GM23248 (cell line): ENCODE measurements at places on chromosomes 5 and 9.
A peak's percentile ranks its signal among the peaks of the same experiment; 100 is the strongest.

GRCh38 chr5:137808503-137809135 lies 54.5 kb upstream of the HNRNPA0 start:
- DNase-seq, result peak; percentile 9

DNA sequence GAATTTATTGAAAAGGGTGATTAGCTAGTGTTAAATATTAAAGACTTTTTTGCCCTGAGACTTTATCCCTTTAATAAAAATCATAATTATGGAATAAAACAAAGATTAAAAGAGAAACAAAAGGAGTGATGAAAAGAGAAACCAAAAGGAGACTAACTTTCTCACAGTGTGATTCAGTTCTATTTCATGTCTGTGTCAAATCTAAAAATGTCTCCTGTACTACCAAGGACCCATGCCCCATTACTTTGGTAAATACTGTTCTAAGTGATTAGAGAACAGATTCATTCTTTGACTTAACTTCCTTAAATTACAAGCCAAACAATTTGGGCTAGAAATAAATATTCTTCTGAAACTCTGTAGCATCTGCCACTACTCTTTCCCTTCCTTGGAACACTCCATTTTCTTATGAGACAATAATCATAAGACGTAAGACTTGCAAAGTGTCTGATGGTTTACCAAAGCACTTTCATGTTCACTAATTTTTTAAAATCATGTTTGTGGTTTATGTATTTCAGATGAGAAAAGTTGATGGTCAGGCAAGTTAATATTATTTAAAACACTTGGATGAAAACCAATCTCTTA lies 319.0 kb downstream of the EBF1 start:
- no peak for DNase-seq

- no peak for DNase-seq
Measured at GRCh38 chr9:130523921-130524320, 55.5 kb upstream of the FUBP3 start.

DNA sequence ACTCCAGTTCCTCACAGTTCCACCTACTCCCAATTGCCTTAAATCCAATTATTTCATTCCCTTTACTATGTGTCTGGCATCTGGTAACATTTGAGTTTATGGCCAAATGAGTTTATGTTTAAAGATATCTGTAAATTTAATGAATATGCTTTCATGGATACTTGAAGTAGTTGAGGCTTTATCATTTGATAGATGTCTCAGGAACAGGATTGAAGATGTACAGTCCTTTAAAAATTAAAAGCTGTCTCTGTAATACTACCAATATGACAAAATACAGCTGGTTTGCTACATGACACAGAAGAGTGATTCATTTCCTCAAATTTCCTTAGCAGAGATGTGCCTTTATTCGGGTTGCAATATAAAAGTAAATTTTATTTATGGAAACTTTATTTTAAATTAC lies 2326.0 kb upstream of the ACO1 start:
- no peak for DNase-seq

GRCh38 chr5:168215646-168216045 lies 75.8 kb upstream of the WWC1 start:
- no peak for DNase-seq

GRCh38 chr9:133888809-133889491 lies 103.2 kb downstream of the VAV2 start:
- DNase-seq, result no peak

DNA sequence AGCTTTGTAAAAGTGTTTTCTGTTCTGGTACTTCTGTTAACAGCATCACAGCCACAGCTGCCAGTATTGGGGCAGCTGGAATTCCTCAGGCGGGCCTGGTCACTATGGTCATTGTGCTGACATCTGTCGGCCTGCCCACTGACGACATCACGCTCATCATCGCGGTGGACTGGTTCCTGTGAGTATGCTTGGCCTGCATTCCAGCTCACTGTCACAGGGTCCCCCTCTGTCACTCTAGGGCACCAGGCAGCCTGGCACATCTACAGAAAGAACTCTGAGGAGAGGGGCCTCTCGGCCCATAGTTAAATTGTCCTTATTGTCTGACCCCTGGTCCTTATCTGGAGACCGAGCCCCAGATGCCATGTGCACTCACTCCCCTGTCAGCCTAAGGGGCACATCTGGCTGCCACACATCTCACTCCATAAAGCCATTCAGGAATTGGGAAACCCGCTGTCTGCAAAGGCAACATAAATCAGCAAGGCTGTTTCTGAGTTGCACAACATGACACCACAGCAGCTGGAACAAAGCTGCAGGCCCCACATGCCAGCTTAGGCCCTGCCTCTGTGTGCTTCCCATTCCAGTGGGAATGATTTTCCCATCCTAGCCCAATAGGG lies 77.5 kb downstream of the SLC1A3 start:
- DNase-seq, result peak; percentile 76

DNA sequence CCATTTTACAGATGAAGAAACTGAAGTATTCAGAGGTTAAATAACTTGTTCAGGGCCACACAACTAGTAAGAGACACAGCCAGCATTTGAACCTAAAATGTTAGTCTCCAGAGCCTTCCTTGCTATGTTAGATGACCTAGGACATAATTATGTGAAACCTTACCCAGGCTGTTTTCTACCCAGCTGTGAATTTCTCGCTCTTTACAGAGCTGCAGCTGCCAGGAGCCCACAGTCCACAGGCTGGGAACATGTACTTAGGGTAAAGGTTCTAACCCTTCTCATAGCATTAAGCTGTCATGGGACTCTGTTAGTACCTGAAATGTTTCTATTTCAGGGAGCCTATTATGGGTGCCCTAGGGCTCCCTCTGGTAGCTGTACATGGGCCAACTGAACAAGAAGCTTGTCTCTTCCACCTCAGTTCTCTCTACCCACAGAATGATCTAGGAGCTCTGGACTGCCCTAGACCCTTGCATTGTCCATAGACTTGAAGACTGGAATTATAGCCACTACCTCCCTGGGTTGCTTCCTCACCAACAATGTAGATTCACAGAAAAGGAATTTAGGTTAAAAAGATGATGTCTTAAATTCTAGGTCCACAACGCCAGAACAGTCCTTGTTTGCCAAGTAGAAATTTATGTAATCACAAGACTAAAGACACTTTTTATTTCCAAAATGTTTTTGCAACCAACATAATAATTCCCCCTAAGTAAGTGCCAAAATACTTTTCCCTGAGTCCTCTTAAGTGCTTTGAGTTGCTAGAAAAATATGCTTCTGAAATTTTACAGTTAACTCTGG lies 262.9 kb downstream of the PIK3R1 start:
- peak; percentile 61 for DNase-seq

DNA sequence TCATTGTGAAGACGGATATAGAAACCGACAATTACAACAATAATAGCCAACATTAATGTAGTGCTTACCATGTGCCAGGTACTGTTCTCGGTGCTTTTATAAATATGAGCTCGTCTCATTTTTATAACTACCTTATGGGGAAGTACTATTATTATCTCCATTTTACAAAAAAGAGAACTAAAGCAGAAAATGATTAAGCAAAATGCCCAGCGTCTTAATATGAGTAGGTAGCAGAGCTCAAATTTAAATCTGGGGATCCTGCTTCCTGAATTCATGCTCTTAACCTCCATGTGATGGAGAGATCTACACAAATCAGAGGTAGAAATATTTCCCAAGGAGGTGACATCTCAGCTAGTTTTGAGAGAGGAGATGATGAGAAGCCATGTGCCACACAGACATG lies 256.9 kb downstream of the TRIM32 start:
- DNase-seq, result no peak

DNA sequence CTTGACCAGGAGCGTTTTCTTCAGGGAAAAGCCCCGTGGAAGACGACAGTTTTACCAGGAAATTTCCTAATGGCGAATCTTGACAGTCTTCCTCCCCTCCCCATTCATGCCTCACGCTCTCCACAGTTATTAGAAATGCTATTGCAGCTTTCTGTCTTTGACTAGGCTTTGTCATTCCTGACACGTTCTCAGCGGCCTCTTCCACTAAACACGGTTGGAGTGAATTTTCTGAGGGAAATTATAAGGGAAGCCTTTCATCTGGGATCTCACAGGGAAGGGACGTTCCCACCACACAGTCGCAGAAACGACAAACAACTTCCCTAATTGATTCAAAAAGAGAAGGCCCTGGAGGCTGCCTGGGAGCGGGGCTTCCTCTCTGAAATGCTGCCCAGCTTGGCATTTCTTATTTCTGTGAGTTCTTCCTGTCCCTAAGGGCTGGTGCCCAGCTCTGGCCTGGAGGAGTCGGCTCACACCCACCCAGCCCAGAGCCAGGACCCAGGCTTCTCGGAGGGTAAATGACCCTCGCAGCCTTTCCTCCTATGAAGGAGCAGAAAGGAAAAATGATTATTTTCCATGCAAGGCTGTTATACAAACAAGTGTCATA lies 57.1 kb upstream of the PPP1R26 start:
- DNase-seq, result no peak

- DNase-seq, result no peak
Measured at GRCh38 chr9:28092981-28093936, 520.0 kb upstream of the C9orf72 start.

DNA sequence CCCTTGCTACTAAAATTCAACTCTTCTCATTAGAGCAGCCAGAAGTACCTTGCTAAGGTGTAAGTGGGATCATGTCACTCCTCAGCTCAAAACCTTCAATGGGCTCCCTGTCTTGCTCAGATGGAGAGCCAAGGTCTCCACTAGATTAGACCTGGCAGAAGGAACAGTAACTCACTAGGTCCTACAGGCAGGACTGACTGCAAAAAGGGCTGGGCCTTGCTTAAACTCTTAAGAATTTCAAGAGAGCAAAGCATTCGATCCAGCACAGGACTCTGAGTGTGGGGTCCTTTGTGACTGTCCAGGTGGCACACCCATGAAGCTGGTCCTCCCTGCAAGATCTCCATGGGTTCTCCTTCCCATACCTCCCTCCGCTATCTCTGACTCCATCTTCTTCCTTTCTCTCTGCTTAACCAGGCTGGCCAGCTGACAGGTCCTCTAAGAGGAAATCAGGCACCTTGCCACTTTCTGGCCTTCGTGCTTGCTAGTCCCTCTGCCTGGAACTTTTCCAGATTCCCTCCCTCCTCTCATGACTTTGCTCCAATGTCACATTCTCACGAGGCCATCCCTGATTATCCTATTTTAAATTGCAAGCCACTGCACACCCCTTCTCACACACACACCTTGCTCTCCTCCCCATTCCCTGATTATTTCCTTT lies 70.2 kb downstream of the BASP1 start:
- no peak for DNase-seq

- peak; percentile 46 for DNase-seq
Measured at GRCh38 chr5:167993771-167994170, 297.7 kb upstream of the WWC1 start.

DNA sequence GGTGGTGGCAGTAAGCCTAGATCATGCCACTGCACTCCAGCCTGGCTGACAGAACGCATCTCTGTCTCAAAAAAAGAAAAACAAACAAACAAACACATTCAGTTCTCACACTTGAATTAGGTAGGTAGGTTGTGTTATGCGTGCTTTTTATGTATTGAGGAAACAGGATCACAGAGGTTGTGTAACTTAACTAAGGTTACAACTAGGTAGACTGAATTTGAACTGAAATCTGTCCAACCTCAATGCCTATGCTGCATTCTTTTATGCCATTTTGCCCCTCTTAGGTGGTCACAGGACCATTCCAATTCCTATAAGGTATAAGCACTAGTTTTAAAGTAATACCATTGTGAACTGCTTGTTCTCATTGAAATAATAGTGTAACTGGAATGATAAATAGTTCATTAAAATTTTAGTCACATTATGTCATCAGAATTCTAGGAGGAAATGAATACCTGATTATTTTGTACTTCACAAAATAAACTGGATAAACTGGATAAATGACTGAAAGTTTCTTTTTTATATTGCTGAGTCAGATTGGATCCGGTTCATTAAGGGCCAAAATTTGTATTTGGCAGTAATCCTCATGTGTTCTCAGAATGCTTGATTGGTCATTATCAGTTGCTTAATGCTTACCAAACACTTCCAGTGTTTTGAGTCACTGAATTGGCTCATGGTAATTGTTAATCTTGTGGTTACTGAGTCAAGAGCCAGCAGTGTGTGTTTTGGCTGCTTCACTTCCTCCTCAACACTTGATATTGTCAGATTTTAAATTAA lies 7.1 kb downstream of the UBAP1 start:
- DNase-seq, result peak; percentile 96

DNA sequence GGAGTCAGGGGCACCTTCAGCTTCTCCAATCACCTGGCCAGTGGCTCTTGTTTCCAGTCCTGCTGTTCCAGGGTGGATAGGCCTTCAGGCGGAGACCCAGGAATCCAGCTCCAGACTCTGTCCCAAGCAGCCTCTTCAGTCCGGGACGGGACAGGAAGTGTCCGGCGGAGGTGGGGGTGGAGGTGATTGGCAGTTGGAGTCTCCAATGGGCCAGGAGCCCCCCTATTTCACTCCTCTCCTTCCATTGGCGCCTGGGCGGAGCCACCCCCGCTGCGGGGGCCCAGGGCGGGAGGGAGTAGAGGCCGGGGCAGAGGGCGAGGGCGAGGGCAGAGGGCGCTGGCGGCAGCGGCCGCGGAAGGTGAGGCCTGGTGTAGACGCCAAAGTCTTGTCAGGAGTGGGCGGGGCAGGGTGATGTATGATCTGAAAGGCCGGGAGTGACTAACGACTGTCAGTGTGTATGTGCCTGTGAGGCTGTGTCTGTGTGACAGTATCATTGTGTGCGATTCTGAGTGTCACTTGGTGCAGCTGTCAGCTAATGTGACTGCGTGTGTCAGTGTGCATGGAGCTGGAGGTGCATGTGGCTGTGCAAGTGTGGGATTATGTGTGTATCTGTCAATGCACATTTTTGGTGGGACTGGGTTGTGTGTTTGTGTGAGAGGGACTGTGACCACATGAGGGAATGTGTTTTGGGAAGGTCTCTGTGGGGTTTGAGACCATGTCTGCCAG lies at the start of gene IL11RA:
Gene IL11RA, plus strand, starts transcription at position 310 of the 726 bp plus-strand sequence. CDS start 3,033 bp downstream, outside the sequence.
- DNase-seq, result peak; percentile 84

GRCh38 chr5:85375525-85375924 lies 990.8 kb upstream of the EDIL3 start:
- no peak for DNase-seq

- DNase-seq, result no peak
Measured at GRCh38 chr9:32463500-32464293, 62.3 kb downstream of the RIGI start.

GRCh38 chr5:33160871-33161270 lies 279.9 kb upstream of the TARS1 start:
- no peak for DNase-seq

DNA sequence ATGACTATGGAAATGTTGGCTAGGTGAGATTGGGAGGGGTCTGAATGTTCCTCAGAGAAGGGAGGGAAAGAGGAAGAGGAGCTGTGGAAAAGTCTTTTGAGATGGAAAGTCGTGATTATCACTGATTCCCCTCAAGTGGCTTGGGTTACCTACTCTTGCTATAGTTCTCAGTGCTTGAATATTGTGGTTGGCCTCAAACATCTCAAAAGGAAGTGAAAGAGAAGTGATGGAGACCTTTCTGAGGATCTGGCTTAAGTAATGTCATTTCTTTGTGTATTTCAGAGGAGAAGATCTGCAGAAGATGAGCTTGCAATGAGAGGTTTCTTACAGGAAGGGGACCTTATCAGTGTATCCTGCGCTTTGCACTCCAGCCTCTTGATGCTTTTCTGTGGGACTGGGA lies 5.5 kb downstream of the EXOSC2 start:
- DNase-seq, result no peak

GRCh38 chr9:1009101-1009707 lies 32.7 kb downstream of the DMRT3 start:
- DNase-seq, result peak; percentile 87
